Stimulated activated CD4-positive, alpha-beta T cell treated with anti-CD3 and anti-CD28 coated beads, Interleukin-1b, Interleukin-23, amount 100 ng/mL, for 24 hours (primary cell): ENCODE measurements at places on chromosomes 2 and 18.
A peak's percentile ranks its signal among the peaks of the same experiment; 100 is the strongest.

DNA sequence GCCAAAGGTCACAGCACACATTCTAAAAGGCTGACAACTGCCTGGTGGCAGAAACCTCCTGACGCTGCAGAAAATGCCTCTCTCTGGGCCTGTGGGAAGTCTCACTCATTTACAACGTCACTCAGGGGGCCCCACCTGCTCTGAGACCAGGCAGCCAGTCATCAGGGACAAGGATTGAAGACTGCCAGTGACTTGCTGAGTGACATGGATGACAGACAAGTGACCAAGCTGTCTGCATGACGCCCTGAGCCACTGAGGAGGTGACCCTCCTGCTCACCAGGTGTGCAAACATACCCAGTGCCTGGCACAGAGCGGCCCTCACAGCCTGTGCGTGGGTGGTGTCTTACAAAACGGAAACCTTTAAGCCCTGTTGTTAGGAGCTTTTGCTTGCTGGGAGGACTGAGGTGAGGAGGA is 392.4 kb downstream of the TNS1 start:
- peak; percentile 7 for DNase-seq

DNA sequence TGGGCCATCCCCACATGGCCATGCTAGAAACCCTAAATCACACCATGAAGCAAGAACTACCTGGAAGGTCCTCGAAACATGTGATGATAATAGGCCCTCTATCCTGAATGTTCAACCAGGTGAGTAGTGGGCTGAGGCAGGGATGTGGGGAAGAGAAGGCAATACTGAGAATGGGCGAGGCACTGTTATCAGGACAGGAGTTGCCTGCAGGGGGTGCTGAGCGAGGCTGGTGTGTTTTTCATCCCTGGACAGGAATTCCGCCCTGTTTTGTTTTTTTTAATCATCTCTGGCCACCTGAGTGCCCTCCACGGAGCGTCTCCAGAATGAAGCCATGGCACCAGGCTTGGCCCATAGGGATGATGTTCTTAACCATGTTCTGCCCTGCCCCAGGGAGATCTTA is 103.0 kb upstream of the SOX11 start:
- no peak for DNase-seq

DNA sequence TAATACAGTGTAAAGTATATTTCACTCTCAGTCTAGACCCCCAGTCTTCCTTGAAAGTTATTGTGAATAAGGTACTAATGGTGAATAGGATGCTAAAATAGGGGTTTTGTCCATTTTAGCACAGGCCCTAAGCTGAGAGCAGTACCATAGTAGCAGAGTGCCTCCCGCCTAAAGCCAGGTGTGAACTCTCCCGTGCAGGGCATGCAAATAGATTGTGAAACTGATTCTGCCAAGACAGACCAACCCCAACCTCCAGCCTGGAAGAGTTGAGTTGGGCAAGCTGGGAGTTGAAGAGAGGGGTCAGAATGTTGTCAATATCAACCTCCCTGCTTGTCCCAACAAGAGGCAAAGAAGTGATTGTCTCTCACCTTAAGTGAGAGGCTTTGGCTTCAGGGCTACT is 97.4 kb upstream of the CYRIA start:
- DNase-seq = no peak

GRCh38 chr18:32577561-32577960 is 106.9 kb upstream of the GAREM1 start:
- no peak for DNase-seq

DNA sequence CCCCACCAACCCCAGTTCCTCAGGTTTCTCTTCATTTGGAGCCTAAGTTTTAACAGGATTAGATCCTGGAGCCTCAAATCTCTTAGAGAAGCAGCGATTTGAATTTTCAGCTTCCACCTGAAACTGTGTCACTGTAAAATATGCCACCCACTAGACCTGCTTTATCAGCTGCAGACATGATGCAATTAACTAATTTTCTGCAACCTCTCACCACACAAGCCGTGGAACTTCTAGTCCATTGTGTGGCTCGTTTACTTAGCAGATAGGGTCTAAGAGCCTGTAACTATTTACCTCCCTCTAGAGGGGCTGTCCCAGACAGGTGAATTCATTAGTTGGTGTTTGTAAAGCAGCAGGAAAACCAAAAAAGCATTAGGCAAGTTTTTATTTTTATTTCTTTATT is 31.6 kb upstream of the FZD5 start:
- no peak for DNase-seq

DNA sequence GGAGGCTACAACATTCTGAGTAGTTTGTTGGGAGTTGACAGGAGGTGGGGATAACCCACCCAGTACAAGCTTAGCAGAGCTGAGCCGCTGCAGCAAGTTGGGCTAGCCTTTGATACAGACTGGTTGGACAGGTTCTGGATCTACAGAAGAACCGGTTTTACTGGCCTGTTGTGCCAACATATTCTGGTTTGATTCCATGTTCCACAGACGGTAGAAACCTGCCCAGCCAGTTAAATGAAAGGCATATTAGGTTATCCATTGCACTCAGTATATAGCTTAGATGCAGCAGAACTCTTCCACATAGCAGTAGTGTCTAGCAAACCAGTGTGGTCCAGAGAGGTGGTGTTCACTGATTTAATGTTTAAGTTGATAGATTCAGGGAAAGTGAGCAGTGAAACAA is 19.3 kb upstream of the RBBP8 start:
- no peak for DNase-seq

GRCh38 chr18:5840547-5840946 is 54.8 kb downstream of the TMEM200C start:
- no peak for DNase-seq

GRCh38 chr2:26957534-26957933 is 12.9 kb upstream of the MAPRE3 start:
- DNase-seq = no peak

DNA sequence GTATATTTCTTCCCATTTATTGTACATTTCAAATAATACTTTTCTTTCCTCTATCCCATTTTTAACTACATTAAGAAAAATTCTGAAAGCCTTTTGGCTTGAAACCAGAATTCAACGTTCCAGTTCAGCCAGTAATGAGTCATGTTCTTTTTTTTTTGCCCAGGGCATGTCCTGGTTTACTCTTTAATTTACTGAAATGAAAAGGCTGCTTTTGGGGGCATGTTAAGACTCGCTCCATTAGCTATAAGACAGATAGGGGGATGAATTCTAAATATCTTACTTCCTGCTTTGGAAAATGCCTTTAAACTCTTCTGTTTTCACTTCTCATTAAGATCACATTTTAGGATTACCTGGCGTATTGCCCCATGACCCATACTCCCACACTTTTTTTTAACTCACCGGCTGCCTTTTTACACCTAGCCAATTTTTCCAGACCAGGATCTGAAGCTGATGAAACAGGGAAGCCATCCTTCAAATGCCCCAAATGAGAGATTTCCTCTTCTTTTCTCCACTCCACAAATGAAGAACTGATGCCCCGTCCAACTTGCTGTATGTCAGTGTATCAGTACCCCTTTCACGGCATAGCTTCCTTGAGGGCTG is 585 bp downstream of the ABCA12 start:
- no peak for DNase-seq

GRCh38 chr2:226020176-226020575 is 620.7 kb downstream of the NYAP2 start:
- no peak for DNase-seq
